H9 (cell line): ENCODE measurements at places on chromosomes 5 and 9.

GRCh38 chr5:10540036-10540544, 23.8 kb upstream of the ANKRD33B start:
- DNase-seq = no peak

GRCh38 chr9:77961541-77961940, 70.1 kb downstream of the GNAQ start:
- no peak for DNase-seq

GRCh38 chr5:91176288-91177016, 206.7 kb downstream of the ARRDC3 start:
- DNase-seq = no peak

DNA sequence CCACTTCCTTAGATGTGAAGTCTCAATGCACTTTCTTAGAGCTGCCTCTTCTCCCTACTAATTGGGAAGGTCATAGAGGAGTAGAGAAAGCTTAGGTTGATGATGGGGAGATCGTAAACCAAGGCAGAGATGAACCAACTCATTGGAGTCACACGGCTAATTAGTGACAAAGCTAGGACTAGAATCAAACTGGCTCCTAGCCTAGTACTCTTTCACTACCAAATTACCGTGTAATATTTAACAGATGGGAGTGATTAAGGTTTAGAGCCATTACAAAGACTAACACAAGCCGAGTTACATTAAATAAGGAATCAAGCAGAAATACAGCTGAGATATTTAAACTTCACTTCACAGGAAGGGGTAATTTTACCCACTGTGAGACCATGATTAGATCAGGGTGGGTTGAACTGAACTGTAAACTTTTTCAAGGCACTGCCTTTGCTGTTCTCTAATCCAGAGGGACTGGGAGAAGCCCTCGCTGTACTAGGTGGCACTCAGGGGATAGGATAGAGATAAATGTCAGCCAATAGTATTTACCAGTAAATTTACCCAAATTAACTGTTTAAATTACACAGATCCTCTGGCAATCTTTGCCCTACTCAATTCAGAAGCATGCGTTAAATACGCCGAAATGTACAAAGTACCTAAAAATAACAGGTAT, 166.4 kb upstream of the PIK3R1 start:
- DNase-seq = no peak

DNA sequence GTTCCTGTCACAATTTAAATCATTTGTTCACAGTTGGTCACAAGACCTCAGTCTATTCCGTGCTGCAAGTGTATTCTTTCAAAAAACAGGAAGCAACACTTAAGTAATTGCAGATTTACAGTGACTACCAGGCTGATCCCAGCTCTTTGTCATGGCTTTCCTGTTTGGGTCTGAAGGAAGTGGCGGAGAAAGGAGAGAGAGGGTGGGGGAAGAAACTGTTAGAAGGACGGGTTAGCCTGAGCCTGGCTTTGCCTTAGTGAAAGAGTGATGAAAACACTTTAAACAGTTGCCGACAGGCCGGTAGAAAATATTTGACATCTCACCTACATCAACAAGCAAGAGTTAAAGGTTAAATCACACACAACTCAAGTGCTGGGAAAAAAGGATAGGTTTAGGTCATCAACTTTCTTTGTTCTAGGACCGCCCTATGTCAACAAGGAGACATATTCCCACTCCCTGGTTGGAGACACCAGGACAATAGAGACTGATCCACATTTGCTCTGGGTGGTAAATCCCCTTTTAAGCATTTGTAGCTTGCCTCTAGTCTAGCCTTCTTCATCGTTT, 102.2 kb upstream of the DAB2 start:
- DNase-seq = peak; percentile 44
